Activated CD4-positive, alpha-beta T cell treated with anti-CD3 and anti-CD28 coated beads, Interleukin-2, amount 10 ng/mL, durations not matched to agents 24 days and 14 days (primary cell): ENCODE measurements at places on chromosomes 6 and 20. TPM values are rescaled to one million over a fixed set of nuclear protein-coding genes. Genes with fewer than 3 reads are reported as not detected.

The HCRTR2 gene
- total RNA-seq: not detected in 2 replicates

The LY86 gene
- total RNA-seq: 1.2 TPM in 2 replicates

The CTSA gene
- total RNA-seq: 48.7 and 50.8 TPM in 2 replicates

The BICRAL gene
- total RNA-seq: 12.5 and 12.9 TPM in 2 replicates

The PRSS16 gene
- total RNA-seq: 0.31 TPM in 1 of 2 replicates, not detected in the other

The MOXD1 gene
- total RNA-seq: 0.12 TPM in 1 of 2 replicates, not detected in the other

The NKAIN2 gene
- total RNA-seq: not detected in 2 replicates
